ENCODE measurements at places on chromosomes 3 and 15.

- DNase-seq: no peak
Observed at GRCh38 chr3:157130467-157131251, 29.3 kb downstream of the CCNL1 start.

DNA sequence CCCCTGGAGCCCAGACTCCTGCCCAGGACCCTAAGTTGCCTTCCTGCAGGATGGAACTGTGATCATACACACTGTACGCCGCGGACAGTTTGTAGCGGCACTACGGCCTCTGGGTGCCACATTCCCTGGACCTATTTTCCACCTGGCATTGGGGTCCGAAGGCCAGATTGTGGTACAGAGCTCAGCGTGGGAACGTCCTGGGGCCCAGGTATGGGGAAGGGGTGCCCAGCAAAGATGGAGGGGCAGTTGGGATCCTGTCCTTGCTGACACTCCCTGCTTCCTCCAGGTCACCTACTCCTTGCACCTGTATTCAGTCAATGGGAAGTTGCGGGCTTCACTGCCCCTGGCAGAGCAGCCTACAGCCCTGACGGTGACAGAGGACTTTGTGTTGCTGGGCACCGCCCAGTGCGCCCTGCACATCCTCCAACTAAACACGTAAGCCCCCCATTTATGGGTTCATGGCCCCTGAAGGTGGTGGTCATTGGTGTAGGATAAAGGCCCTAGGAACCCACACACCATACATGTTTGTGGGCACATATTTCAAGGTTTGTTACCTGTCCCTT, 28.8 kb downstream of the NBEAL2 start:
- no peak for DNase-seq

DNA sequence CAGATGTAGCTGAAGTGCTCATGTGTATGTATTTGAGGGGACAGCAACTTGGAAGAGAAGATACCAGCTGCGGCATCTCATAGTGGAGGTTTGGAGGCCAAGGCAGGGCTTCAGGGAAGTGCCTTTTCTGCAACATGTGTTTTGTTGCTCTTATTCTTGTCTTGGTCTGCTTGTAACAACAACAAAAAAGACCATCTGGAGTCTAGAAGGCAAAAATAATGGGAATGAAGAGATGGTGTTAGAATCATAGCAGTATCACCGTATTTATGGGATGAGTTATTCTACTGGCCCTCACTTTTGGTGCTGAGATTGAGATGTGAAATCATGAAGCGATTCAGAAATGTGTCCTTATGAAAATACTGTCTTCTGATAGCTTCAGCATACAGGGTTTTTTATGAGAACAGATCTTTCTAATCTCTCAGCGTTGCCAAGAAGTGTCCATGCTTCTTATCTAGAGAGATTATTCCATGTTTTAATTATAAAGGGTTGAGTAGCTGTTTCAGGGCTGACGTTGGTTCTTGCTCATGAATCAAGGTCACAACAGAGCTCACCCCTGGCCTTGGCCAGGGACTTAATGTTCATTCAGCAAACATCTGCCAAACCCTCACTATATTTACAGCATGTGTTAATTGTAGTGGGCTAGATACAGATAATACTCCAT, 58.0 kb downstream of the ITPR1 start:
- DNase-seq: no peak

GRCh38 chr3:82641701-82642100, 880.3 kb upstream of the GBE1 start:
- DNase-seq: no peak

GRCh38 chr15:25987638-25988037, 124.5 kb upstream of the ATP10A start:
- no peak for DNase-seq
